Osteocyte (in vitro differentiated cells): ENCODE measurements at places on chromosomes 7 and 10. TPM values are rescaled to one million over a fixed set of nuclear protein-coding genes. Genes with fewer than 3 reads are reported as not detected.

Gene CFAP43
- total RNA-seq = 0.13 TPM in 1 of 2 replicates, not detected in the other

Gene KLF14
- not detected in 2 replicates for total RNA-seq

Gene CYP2W1
- total RNA-seq = not detected in 2 replicates

Gene TFPI2
- total RNA-seq = 58.7 and 61.3 TPM in 2 replicates

Gene MYO3A
- total RNA-seq = not detected in 2 replicates
